ENCODE measurements at places on chromosomes 11 and 22. TPM values are rescaled to one million over a fixed set of nuclear protein-coding genes. Genes with fewer than 3 reads are reported as not detected.

INS gene
- not detected for total RNA-seq

OR51B2 gene
- not detected for total RNA-seq

OR51E2 gene
- total RNA-seq, result not detected

MRGPRX4 gene
- total RNA-seq, result not detected

FIBP gene
- total RNA-seq, result 131 TPM

PHETA2 gene
- 33.8 TPM for total RNA-seq

SLC5A12 gene
- 0.16 TPM for total RNA-seq

SMIM38 gene
- 0.65 TPM for total RNA-seq

ARFGAP3 gene
- total RNA-seq, result 88.3 TPM

RFPL3 gene
- not detected for total RNA-seq

XKR3 gene
- total RNA-seq, result not detected

FOLR2 gene
- not detected for total RNA-seq

UBQLN3 gene
- 0.12 TPM for total RNA-seq

MAPK8IP2 gene
- 4.6 TPM for total RNA-seq

GLYAT gene
- total RNA-seq, result not detected

KCNJ1 gene
- not detected for total RNA-seq

NXF1 gene
- 38.9 TPM for total RNA-seq

LSP1 gene
- total RNA-seq, result 0.65 TPM

AHNAK gene
- 967 TPM for total RNA-seq

ROM1 gene
- 5.5 TPM for total RNA-seq

CCDC157 gene
- total RNA-seq, result 4.1 TPM

C11orf91 gene
- not detected for total RNA-seq

POTEH gene
- total RNA-seq, result not detected

DRICH1 gene
- not detected for total RNA-seq

SCGB1A1 gene
- total RNA-seq, result not detected

P4HA3 gene
- total RNA-seq, result 3.5 TPM

BTBD18 gene
- total RNA-seq, result not detected

PTS gene
- total RNA-seq, result 48.2 TPM

SPDYC gene
- total RNA-seq, result not detected

TEX54 gene
- total RNA-seq, result not detected

CRYBB2 gene
- not detected for total RNA-seq

MS4A15 gene
- total RNA-seq, result not detected

SLC22A6 gene
- not detected for total RNA-seq

KREMEN1 gene
- total RNA-seq, result 39.3 TPM

PATE1 gene
- total RNA-seq, result not detected

MTCH2 gene
- total RNA-seq, result 59.1 TPM

CRYBB3 gene
- not detected for total RNA-seq

LMO2 gene
- total RNA-seq, result not detected

SCO2 gene
- total RNA-seq, result 3.2 TPM

Data from hair follicle dermal papilla cell (primary cell).